ENCODE measurements at places on chromosomes 2 and 18. TPM values are rescaled to one million over a fixed set of nuclear protein-coding genes. Genes with fewer than 3 reads are reported as not detected.

DNA sequence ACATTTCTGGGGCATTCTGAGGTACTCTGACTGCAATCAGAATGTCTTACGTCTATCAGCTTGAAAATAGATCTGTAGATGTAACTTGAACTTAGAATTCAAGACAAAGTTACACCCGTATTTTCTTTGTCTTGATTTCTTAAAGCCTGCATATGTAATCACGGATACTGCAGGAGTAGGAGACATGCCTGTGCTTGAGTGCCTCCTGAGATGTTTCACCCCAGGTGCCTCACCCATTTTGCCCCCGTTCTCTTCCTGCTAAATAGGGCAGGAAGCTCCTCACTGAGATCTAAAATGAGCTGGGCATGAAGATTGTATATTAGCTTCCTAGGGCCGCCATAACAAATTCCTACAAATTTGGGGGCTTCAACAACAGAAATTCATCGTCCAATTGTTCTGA is 131.9 kb downstream of the RDH14 start:
- H3K27me3 ChIP-seq: no peaks in the 10 kb centered on the region
- H3K36me3 ChIP-seq: no peaks in the 10 kb centered on the region
- H3K4me3 ChIP-seq: no peak overlapping the region
- H3K4me1 ChIP-seq: no peaks in the 10 kb centered on the region
- H3K27ac ChIP-seq: no peak overlapping the region

- no peak for DNase-seq
- no peaks in the 10 kb centered on the region for H3K36me3 ChIP-seq
- peak overlapping the region; percentile 97 for H3K4me3 ChIP-seq
- peaks cover 18% of the 10 kb centered on the region for H3K4me1 ChIP-seq
Measured at GRCh38 chr2:73283545-73284295, 558 bp downstream of the FBXO41 start.

SETBP1 gene
- 9.0 TPM for total RNA-seq

DNA sequence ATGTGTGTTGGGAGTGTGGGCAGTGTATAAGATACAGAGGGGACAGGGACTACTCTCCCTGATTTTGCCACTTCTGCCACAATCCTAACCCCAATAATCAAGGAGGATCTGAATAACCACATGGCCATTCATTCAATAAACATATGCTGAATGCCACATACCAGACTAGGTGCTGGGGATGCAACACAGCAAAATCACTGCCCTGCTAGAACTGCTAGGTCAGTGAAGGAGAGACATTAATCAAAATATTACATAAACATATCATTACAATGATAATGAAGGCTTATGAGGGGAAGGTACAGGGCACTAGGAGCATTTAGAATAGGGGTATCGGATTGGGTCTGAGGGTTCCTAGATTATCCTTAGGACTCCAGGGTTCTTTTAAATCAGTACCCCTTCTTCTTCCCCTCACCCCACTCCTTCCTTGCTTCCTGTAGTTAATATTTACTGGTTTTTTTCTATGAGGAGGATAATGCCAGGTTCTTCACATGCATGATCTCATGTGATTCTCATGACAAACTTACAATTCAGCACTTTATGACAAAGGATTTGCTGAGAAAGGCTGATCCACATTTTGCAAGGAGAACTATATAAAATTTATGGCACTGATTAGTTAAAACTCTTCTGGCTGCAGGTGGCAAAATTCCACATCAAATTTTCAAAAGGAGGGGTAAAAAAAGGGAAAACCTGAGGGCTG is 56.4 kb upstream of the PCBP1 start:
- DNase-seq: no peak
- H3K4me1 ChIP-seq: peaks cover 12% of the 10 kb centered on the region
- no peak overlapping the region for H3K27ac ChIP-seq
- no peak overlapping the region for H3K4me3 ChIP-seq
- no peaks in the 10 kb centered on the region for H3K27me3 ChIP-seq

C2orf92 gene
- total RNA-seq: 11.2 TPM

ACKR3 gene
- 19.6 TPM for total RNA-seq
